ENCODE measurements at places on chromosomes 3 and 15. TPM values are rescaled to one million over a fixed set of nuclear protein-coding genes. Genes with fewer than 3 reads are reported as not detected.

DNA sequence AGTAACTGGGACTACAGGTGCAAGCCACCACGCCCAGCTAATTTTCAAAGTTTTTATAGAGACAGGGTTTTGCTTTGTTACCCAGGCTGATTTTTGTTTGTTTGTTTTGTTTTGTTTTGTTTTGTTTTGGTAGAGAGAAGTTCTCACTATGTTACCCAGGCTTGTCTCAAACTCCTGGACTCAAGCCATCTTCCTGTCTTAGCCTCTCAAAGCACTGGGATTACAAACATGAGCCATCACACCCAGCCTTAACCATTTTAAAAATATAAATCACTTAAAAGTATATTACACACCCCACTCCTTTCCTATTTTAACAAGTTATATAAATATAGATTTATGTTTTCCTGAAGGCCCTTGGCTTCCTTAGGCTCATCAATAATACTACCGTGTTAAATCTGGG, 6.5 kb upstream of the DYNC1LI1 start:
- H3K36me3 ChIP-seq: no peaks in the 10 kb centered on the region
- H3K4me3 ChIP-seq: no peak overlapping the region
- H3K27ac ChIP-seq: no peak overlapping the region
- no peaks in the 10 kb centered on the region for H3K27me3 ChIP-seq

The HTR3E gene
- polyA plus RNA-seq: not detected

- peaks cover 8% of the 10 kb centered on the region for H3K36me3 ChIP-seq
- no peak for DNase-seq
- no peak overlapping the region for H3K27ac ChIP-seq
- H3K27me3 ChIP-seq: no peaks in the 10 kb centered on the region
Observed at GRCh38 chr3:21691036-21691435, 60.0 kb downstream of the ZNF385D start.

The BCL2A1 gene
- 12.2 TPM for polyA plus RNA-seq

- DNase-seq: no peak
- H3K4me3 ChIP-seq: no peak overlapping the region
- peaks cover 46% of the 10 kb centered on the region for H3K4me1 ChIP-seq
- no peak overlapping the region for H3K27ac ChIP-seq
- H3K27me3 ChIP-seq: no peaks in the 10 kb centered on the region
Observed at GRCh38 chr15:52503788-52504496, 24.7 kb downstream of the MYO5A start.

GRCh38 chr3:54970895-54971294, 43.0 kb upstream of the LRTM1 start:
- DNase-seq: no peak
- H3K27ac ChIP-seq: no peak overlapping the region
- no peak overlapping the region for H3K4me3 ChIP-seq
- peaks cover 6% of the 10 kb centered on the region for H3K36me3 ChIP-seq
- no peaks in the 10 kb centered on the region for H3K4me1 ChIP-seq

DNA sequence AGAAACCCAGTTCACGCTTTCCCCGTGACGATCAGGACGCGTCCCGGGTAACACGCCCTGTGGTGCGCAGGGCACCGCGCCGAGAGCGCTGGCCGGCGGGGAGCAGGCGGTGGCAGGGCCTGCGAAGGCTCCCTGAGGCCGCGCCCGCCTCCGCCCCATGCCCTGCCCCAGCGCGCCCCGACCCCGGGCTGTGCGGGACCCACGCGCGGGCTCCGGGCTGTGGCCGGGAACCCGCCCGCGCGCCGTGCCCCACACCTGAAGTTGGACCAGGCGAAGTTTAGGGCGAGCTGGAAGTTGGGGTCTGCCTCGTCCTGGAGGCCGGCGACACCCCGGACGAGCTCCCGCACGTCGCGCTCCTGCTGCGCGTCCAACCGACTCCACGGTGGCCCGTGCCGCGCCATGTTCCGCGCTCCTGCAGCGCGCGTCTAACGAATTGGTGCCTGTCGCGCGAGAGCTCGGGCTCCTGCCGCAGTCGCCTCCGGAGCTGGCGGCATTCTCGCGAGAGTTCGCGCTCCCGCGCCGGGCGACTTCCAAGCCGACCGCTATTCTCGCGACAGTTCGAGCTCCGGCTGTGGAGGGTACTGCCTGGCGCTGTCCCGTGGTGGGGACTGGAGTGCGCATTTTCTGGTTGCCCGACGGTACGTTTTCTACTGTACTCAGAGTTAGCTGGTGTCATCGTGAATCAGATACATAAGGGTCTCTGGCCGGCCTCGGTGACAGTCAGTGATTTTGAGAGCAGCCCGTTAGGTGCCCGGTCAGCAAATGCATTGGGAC, at the start of gene TUBGCP5:
TUBGCP5 (minus strand) TSS at position 427 of the 774 bp plus-strand sequence; CDS start at position 401, 26 bp downstream.
- H3K27me3 ChIP-seq: no peaks in the 10 kb centered on the region
- peak; percentile 96 for DNase-seq
- H3K4me3 ChIP-seq: peak within 1 kb of the TSS; percentile 99
- H3K4me1 ChIP-seq: peaks cover 13% of the 10 kb centered on the region
- H3K27ac ChIP-seq: peak within 1 kb of the TSS; percentile 91

The METTL6 gene
- polyA plus RNA-seq: 13.1 TPM

The PIK3R4 gene
- 8.3 TPM for polyA plus RNA-seq

The MTMR10 gene
- polyA plus RNA-seq: 4.0 TPM

The GRIP2 gene
- polyA plus RNA-seq: not detected

The IL17RE gene
- polyA plus RNA-seq: not detected

The POMGNT2 gene
- polyA plus RNA-seq: 8.5 TPM

The TNIK gene
- polyA plus RNA-seq: 13.7 TPM

The MITF gene
- polyA plus RNA-seq: 0.68 TPM
